AG20443 (cell line): ENCODE measurements at places on chromosomes 3 and 15.

DNA sequence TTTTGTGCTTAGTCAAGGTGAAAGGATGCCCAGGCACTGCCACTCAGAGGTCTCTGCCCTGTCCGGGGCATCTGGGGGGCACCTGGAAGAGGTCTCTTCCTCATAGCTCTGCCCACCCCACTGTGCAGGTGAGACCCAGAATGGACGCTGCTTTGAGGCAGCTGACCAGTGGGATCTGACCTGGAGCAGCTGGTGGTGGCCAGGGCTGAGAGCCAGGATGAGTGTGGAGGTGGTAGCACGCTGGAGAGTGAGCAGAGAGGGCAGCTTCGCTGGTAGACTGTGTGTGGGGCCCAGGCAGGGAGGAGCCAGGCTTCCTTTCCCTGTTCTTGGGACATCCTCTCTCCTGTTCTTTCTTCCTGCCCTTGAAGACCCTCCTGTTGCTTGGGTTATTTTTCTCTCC lies 32.2 kb upstream of the PLA2G4E start:
- no peak for DNase-seq

DNA sequence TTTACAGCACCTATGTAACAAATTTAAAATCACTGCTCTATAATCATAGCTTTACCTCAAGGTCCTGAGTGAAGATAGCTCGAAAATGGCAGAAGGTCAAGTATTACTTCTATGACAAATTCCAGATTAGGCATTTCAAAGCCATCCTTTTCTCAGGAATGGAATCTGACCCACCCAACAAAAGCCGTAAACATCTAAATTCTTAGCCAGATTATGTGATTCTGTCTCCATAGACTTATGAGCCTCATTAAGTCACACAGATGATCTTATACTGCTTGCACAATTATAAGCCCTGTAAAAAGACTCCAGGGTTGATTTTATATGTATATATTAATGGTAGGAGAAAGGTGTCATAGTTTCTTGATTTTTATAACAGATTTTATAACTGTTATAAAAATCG lies 56.9 kb downstream of the CEP152 start:
- no peak for DNase-seq

DNA sequence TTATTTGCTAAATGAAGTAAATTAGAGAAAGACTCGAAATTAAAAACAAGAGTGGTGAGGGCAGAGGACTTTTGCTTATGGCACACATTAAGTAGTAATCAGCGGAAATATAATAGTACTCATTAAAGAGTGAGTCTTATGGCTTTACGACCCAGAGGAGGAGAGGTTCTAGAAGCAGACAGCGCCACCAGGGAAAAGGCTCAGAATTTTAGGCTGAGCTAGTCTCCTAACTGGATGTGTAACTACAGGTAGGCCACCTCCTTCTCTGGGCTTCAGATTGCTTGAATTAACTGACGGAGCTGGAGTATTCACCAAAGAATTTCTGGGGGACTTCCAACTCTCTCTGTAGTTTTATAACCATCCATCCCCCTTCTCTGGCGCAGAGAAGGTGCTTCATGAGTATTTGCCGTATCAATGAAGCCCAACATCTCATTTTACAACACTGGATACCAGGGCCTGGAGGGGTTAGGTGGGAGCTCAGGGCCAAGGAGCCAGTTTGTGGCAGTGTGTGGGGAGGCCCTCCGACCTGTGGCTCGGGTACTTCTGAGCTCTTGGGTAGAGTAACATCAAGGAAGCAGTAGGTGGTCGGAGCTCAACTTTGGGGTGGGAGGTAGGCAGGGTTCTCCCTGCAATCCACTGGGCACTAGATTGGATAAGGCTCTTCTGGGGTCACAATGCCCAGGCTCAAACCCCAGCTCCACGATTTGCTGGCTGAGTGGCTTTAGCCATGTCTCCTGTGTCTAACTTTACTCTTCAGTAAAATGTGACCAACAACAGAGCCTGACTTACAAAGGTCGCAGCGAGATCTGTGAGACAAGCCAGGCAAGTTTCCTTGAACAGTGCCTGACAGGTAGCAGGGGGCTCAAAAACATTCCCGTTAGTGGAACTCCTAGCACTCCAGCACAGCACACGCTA lies 1.1 kb downstream of the CHCHD4 start:
- DNase-seq: no peak

DNA sequence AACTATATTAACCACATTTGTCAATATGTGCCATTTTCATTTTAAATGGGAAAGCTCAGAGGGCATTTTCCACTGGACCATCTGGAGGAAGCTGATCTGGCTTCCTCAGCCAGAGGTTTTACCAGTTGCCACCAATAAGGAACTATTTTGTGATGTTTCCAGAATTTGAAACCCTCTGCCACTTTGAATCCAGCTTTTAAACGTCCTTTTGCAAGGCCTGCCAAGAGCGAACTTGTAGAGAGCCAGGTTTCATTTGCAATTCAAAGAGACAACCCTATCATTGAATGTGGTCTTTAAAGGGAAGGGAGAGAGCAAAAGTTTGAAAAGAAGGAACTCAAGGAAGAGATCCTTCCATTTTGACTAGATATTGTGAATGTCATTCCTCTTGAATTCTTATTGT lies 123.3 kb upstream of the CHL1 start:
- no peak for DNase-seq

GRCh38 chr15:82641129-82641798 lies 5.9 kb downstream of the CPEB1 start:
- DNase-seq: no peak

- DNase-seq: no peak
These were observed 22.8 kb upstream of the SMAD3 start for GRCh38 chr15:67042551-67043142.

GRCh38 chr3:54556630-54557029 lies 371.2 kb downstream of the LRTM1 start:
- DNase-seq: no peak

GRCh38 chr3:4387210-4388204 lies 79.6 kb downstream of the SUMF1 start:
- no peak for DNase-seq

- no peak for DNase-seq
These were observed 356.3 kb upstream of the TBL1XR1 start for GRCh38 chr3:177553579-177553978.

DNA sequence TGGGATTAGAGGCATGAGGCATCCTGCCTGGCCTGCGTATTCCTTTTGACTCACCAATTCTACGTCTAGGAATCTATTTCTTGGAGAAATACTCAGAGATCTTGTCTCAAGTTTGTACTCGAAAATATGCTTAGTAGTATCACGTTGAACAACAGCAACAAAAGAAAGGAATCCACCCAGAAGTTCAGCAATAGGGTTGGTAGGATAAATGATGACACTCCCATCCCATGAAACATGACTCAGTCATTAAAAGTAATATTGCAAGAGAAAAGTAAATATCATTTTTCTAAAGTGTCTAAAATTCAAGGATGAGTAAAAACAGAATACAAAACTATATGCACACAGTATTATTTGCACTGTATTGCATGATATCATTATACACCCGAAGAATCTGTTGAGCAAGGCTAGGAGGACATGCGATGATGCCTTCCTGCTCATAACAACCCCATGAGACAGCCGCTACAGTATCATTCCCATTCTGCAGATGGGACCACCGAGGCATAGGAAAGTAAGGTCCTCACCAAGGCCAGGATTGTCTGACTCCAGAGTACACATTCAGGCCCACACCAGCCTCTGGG lies 61.5 kb downstream of the SLC6A1 start:
- no peak for DNase-seq

DNA sequence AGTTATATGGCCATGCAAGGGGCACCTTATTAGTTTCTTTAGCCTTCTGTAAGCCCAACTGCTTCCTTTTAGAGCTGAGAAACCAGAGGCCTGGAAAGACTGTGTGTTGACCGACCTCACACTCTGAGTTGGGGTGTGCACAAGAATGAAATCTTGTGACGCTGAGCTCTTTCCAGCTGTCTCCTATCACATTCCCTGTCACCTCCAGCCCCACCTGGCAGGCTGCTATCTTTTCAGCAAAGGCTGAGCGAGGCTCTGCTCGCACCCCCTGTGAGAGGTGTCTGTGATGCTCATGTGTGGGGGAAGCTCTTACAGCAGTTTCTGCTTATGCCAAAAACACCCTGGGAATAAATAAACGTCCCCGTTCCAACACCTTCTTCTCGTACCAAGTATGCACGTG lies 27.0 kb upstream of the LPP start:
- no peak for DNase-seq

DNA sequence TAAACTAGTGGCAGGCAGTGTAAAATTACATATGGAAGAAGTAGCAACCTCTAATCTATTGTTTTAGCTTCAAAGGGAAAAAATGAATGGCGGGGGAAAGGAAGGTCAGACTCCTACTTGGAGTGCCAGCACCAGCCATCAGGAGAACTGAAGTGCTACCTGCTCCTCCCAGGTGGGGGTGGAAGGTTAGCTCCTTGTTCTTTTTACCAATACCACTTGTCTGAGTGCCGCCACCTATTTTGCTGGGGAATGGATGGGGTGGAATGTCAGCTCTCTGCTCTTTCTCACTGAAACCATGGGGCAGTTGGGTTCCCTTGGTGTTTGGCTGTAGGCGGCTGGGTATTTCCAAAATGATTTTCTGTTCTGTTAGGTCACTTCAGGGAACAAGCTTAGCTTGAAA lies 428.7 kb upstream of the EPHA3 start:
- no peak for DNase-seq

GRCh38 chr15:47507221-47507985 lies 209.9 kb upstream of the SEMA6D start:
- DNase-seq: no peak

DNA sequence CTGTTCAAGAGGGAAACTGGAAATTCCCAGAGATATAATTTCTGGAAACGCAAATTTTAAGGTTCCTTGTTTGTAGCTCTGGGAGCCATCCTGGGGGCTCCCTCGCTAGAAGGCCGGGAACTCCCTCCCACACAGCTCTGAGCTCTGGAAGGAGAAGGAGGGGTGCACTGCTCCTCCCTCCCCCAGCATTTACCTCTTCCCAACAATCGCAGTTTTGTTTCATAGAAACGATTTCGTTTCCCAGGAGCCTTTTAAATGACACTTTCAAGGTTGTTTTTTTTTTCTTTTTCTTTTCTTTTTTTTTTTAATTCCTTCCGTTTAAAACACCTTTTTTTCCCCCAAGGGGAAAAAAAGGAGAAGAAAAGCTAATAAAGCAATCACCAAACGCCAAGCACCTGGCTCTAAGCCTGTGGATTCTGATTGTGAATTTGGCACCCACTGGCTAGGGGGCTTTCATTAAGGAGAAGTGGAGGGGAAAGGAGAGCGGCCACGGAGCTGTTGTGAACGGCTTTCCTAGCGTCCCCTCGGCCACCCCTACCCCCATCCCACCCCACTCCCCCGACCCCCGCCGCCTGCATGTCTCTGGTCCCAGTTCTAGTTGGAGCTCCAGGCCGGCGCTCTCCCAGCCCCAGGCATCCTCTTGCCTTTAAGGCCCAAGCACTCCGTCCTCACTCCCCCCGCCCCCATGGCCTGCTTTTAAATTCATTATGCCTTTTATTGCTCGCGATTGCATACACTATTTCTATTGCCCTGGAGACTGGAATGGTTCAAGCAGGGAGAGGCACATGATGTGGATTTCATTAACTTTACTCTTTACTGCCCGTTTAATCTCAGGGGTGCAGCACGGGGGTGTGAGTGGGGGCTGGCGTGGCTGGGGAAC lies 13.6 kb upstream of the CCDC33 start:
- DNase-seq: no peak

DNA sequence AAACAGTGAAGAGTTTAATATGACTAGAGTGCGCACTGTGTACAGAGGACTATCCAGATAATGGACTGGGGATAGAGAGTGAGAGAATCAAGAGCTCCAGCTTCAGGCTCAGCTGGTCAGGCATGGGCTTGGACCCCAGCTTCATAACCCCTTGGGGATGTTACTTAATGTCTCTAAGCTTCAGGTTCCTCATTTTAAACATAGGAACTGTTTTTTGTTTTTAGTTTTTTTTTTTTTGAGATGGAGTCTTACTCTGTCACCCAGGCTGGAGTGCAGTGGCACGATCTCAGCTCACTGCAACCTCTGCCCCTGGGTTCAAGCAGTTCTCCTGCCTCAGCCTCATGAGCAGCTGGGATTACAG lies 9.9 kb upstream of the BRPF1 start:
- no peak for DNase-seq

DNA sequence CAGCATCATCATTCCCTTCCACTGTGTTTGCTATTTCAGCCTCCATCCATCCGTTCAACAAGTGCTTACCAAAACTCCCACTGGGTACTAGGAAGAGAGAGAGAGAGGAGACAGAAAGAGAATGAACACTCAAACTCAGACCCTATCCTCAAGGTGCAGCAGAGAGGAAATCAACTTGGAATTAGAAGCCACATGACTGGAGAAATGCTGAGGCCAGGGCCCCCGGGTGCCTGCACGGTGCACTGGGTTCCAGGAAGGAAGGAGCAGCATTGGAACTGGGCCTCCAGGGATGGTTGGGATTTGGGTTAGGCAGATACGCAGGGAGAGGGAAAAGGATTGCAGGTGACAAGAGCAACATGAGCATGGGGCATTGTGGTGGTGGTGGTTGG lies 30.0 kb downstream of the CORO2B start:
- no peak for DNase-seq

DNA sequence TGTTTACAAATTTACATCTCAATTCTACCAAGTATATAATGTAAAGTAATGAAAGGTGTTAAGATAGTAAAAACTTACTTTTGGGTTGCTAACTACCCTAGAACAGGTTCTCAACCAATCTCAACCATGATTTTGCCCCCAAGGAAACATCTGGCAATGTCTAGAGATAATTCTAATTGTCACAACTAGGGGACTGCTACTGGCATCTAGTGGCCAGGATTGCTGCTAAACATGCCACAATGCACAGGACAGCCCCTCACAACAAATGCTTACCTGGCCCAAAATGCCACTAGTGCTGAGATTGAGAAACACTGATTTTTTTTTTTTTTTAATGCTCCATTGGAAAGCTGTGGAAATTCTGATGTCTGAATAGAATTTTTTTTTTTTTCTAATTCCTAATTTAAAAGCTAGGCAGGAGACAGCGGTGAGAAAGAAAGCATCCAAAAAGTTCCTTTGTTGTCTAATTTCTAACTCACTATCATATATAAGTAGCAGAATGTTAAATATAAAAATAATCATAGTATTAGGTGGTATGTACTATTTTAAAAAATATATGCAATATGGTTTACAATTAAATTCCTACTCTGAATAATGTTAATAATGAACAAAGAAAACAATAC lies 81.5 kb downstream of the TJP1 start:
- no peak for DNase-seq

DNA sequence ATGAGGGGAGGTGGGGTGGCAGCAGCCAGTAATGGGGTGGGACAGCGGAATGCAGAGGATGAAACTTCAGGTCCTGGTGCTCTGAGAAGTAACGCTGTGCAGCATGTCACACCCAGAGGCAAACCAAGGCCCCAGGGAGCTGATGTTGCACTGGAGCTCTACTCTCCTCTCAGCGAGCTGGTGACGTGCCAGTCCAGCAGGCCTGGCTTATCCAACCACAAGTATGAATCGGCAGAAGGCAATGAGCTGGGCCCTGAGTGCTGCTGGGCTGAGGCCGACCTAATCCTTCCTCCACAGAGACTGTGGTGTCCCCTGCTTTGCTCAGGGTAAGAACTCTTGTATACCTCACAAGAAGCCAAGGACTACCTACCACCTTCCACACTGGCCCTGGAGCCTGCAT lies 30.5 kb downstream of the CD86 start:
- peak; percentile 49 for DNase-seq

GRCh38 chr15:67059127-67059553 lies 6.3 kb upstream of the SMAD3 start:
- DNase-seq: no peak
